ENCODE measurements at places on chromosomes 16 and 17. TPM values are rescaled to one million over a fixed set of nuclear protein-coding genes. Genes with fewer than 3 reads are reported as not detected.
A peak's percentile ranks its signal among the peaks of the same experiment; 100 is the strongest.

Gene OTOP2
- total RNA-seq, result not detected

- no peaks in the 10 kb centered on the region for H3K36me3 ChIP-seq
- H3K27ac ChIP-seq, result no peak overlapping the region
- peak; percentile 37 for DNase-seq
- no peaks in the 10 kb centered on the region for H3K4me1 ChIP-seq
Observed at GRCh38 chr16:52191531-52192134, 355.3 kb downstream of the TOX3 start.

Gene HEATR9
- total RNA-seq, result 6.3 TPM

DNA sequence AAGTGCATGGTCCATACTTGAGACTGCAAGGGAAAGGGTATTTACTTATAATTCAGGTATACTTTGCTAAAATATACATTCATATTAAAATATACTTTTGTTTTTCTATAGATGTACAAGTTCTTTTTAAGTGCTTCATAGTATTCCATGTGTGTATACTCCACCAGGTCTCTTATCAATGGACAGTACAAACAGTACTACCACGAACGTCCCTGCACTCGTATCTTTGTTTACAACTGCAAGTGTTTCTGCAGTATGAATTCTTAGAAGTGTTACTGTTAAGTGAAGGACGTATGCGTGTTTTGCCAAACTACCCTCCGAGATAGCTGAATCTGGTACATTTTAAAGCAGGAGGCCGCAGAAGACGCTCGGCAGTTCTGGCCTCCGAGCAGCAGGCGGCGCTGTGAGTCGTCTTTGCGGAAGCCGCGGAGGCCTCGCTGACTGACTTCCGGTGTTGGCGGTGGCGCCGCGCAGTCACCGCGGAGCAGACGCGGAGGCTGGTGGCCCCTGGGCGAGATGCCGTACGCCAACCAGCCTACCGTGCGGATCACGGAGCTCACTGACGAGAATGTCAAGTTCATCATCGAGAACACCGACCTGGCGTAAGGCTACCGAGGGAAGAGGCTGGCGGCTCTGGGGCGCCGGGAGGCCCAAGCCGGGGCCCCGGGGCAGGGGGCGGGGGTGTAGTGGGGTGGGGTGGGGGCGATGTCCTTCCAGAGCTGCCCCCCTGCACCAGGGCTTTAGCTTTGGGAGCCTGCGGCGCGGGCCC, at the start of gene POLR2C:
POLR2C (plus strand) TSS at position 471 of the 769 bp plus-strand sequence; CDS start at position 517, 46 bp downstream.
- H3K4me3 ChIP-seq, result peak within 1 kb of the TSS; percentile 100
- H3K4me1 ChIP-seq, result peaks cover 28% of the 10 kb centered on the region
- H3K27me3 ChIP-seq, result no peaks in the 10 kb centered on the region
- peaks cover 21% of the 10 kb centered on the region for H3K36me3 ChIP-seq
- peak; percentile 97 for DNase-seq

GRCh38 chr17:28906276-28906675, 3.4 kb upstream of the DHRS13 start:
- no peak overlapping the region for H3K4me3 ChIP-seq
- no peaks in the 10 kb centered on the region for H3K27me3 ChIP-seq
- H3K27ac ChIP-seq, result no peak overlapping the region
- no peak for DNase-seq
- peaks cover 21% of the 10 kb centered on the region for H3K36me3 ChIP-seq
- peaks cover 20% of the 10 kb centered on the region for H3K4me1 ChIP-seq

- H3K4me3 ChIP-seq, result no peak overlapping the region
- no peak overlapping the region for H3K27ac ChIP-seq
- H3K36me3 ChIP-seq, result peaks cover 20% of the 10 kb centered on the region
- H3K27me3 ChIP-seq, result no peaks in the 10 kb centered on the region
Observed at GRCh38 chr17:77483128-77483598, 342.4 kb downstream of the SEC14L1 start.

DNA sequence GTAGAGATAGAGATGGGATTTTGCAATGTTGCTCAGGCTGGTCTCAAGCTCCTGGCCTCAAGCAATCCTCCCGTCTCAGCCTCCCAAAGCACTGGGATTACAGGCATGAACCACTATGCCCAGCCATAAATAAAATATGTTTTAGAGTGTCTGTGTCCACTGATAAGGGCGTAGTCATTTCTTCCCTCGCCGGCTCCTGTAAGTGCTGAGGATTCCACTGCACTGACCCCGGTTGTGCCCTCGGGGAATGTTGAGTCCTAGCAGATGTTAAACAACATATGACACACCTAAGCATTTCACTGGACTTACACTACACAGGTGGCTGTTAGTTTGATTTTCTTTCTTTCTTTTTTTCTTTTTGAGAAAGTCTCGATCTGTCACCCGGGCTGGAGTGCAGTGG, 5.6 kb upstream of the SHMT1 start:
- peaks cover 4% of the 10 kb centered on the region for H3K27me3 ChIP-seq
- H3K4me1 ChIP-seq, result no peaks in the 10 kb centered on the region
- H3K4me3 ChIP-seq, result no peak overlapping the region
- H3K27ac ChIP-seq, result no peak overlapping the region

Gene GPRC5C
- total RNA-seq, result not detected

Gene AANAT
- not detected for total RNA-seq

GRCh38 chr17:47324224-47325020, 667 bp downstream of the EFCAB13 start:
- H3K4me1 ChIP-seq, result peaks cover 17% of the 10 kb centered on the region
- H3K36me3 ChIP-seq, result no peaks in the 10 kb centered on the region
- peaks cover 16% of the 10 kb centered on the region for H3K27me3 ChIP-seq
- peak; percentile 70 for DNase-seq

DNA sequence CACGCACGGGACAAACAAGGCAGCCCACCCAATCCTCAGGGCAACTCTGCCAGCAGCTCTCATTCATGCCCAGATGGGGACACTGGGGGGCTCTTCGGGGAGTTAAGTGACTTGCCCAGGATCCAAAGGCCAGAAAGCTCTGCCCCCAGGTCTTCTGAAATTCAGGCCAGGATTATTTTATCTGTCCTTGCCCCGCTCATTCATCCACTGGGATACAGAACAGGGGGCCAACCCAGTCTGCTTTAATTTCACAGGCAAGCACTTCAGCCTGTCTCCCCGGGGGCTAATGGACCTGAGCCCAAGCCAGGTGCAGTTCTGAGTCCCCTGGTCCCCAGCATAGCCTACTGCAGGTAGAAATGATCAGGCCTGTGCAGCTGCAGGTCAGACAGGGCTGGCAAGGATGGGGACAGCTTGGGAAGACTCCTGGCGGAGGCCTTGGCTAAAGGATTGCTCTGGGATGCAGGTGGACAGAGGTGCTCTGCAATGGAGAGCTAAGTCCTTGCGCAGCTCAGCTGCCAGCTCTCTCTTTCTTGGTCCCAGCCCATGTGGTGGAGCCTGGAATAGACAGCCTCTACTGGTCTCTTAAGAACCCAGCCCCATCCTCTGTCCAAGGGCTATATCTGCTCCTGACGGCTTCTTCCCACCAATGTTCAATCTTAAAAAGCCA, 766 bp upstream of the B3GNT9 start:
- peak overlapping the region; percentile 74 for H3K4me3 ChIP-seq
- no peak for DNase-seq
- H3K36me3 ChIP-seq, result peaks cover 23% of the 10 kb centered on the region
- peaks cover 5% of the 10 kb centered on the region for H3K27me3 ChIP-seq
- peak overlapping the region; percentile 45 for H3K27ac ChIP-seq

Gene KRTAP2-2
- total RNA-seq, result not detected

- H3K36me3 ChIP-seq, result no peaks in the 10 kb centered on the region
- DNase-seq, result no peak
- no peak overlapping the region for H3K4me3 ChIP-seq
- peaks cover 8% of the 10 kb centered on the region for H3K4me1 ChIP-seq
- H3K27me3 ChIP-seq, result peaks cover 42% of the 10 kb centered on the region
- no peak overlapping the region for H3K27ac ChIP-seq
Observed at GRCh38 chr17:49959183-49959935, 9.6 kb upstream of the DLX4 start.

Gene MMP25
- 60.4 TPM for total RNA-seq

DNA sequence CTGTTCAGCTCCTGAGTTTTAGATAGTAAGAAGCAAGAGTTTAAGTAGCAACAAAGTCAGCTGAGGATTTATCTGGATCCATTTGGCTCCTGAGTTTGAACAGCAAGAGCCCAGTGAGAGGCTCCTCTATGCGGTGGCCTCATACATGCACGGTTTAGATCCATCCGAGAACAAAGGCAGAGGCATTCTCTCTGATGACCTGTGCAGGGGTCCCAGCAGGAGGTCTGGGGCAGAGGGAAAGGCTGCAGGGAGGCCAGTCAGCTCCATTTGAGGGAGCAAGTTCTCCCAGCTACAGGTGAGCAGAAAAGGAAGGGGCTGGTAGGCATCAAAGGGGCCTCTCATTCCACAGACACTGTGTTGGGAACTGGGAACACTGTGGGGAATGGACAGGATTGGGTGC, 16.5 kb downstream of the PITPNM3 start:
- H3K36me3 ChIP-seq, result no peaks in the 10 kb centered on the region
- H3K27me3 ChIP-seq, result no peaks in the 10 kb centered on the region
- no peak for DNase-seq

DNA sequence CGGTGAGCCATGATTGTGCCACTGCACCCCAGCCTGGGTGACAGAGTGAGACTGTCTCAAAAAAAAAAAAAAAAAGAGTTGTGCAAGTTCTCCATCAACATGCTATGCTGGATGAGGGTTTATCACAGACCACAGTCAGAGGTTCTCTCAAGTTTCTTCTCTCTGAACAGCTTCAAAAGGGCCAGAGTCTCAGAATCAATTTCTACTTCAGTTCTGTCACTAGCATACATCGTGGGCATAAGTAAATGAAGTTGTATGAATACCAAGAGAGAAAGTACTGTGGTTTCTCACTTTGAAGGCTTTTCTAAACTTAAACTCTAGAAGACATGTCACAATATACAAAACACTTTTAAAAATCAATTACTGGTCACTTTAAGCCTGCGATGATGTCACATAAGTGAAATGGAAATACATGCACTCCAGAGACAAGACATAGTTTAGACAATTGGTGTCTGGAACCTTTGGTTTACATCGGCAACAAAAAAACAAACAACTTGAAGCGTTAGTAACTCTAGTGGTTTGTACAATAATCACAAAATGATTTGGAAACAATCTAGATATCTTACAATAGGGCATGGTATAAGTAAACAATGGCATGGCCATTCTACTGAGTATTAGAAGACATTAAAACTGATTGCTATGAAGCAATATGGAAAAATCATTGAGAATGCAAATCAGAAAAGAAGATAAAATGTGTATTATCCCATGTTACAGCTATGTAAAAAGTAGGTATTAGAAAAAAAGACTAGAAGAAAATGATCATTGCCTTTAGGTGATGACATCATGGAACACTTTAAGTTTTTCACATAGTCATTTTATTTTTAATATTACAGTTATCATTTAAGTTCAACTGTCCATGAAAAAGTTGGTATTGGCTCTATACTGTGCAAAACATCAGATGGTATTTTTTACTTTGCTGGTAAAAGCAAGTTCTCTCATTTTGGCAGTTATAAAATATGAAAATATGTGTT, 232.3 kb downstream of the ZFHX3 start:
- no peak overlapping the region for H3K4me3 ChIP-seq
- no peaks in the 10 kb centered on the region for H3K36me3 ChIP-seq
- H3K27me3 ChIP-seq, result peaks cover 14% of the 10 kb centered on the region
- no peak overlapping the region for H3K27ac ChIP-seq
- no peak for DNase-seq
- peaks cover 5% of the 10 kb centered on the region for H3K4me1 ChIP-seq

Data from activated naive CD8-positive, alpha-beta T cell treated with anti-CD3 and anti-CD28 coated beads, Interleukin-2, amount 10 ng/mL, durations not matched to agents 7 days and 5 days (primary cell).